ENCODE measurements at places on chromosomes 2 and 18.

DNA sequence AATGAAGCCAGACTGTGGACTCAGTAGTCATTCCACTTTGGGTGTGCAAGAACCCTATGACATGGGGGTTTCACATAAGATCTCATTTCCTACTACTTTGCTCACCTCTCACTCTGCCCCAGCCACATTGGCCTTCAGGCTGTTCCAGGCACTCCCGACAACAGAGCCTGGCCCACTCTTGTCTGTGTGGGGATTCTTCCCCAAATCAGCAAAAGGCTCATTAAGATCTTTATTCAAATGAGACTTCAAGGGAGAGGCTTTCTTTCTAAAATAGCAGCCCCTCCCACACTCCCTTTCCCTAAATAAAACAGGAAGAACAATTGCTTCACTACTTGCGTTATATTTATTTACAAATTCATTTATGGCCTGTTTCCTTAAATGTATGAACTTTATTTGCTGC, 3.5 kb upstream of the CDC42EP3 start:
- no peak for DNase-seq

- no peak for DNase-seq
Observed at GRCh38 chr2:238890618-238891456, 43.0 kb downstream of the TWIST2 start.

GRCh38 chr2:109279243-109279860, 150.3 kb downstream of the SH3RF3 start:
- DNase-seq: no peak

- no peak for DNase-seq
Observed at GRCh38 chr2:219969508-219969907, 342.1 kb downstream of the SLC4A3 start.

GRCh38 chr18:5058768-5059695, 138.0 kb downstream of the AKAIN1 start:
- DNase-seq: no peak

DNA sequence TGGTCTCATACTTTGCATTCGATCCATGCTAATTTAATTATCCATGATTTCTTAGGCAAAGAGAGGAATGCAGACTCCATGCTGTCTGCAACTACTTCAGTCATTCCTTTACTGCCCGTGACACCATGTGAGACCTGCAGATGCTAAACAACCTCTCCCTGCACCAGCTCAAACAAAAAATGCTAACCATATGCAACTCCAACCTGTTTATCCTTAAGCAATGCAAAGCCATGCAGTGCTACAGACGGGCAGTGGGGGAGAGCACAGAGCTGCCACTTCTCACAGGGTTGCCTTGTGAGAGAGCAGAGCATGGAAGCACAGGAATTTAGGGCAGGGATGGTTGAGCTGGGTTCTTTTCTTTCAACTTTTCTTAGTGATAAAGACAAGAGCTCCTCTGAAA, 74.9 kb upstream of the KLHL14 start:
- DNase-seq: no peak

- DNase-seq: no peak
Observed at GRCh38 chr2:170485254-170486026, 229.7 kb upstream of the SP5 start.

DNA sequence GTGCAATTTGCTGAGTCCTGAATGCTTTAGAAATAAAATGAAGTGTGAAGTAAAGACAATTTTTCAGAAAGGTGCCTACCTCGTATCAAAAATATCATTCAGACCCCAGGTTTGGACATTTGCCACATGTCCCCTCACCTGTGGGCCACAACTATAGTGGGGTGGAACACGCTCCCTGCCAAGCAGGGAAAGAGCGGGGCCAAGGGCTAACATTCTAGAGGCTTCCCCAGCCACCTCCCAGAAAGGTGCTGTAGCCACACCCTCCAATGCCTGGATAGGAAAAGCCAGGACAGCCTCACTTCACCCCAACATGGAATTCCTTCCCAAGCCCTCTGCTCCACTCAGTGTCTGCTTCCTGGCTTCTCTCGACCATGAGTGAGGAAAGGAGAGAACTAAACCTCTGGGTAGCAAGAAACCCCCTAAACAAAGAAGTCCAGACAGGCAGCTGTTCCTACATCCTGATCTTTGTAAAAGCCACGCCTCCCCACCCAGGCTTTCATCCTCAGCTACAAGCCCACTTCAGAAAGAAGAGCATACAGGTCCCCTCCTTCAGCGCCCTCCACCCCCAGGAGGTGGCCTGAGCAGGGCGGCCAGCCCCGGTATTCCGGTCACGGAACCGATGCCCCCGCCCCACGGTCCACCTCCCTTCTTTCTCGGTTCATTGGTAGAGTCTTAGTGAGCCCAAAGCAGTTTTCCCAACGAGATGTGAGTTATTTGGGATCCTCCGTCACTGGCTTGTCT, 2.1 kb downstream of the COL6A3 start:
- DNase-seq: no peak

GRCh38 chr2:75570948-75571729, 10.4 kb upstream of the EVA1A start:
- DNase-seq: no peak

DNA sequence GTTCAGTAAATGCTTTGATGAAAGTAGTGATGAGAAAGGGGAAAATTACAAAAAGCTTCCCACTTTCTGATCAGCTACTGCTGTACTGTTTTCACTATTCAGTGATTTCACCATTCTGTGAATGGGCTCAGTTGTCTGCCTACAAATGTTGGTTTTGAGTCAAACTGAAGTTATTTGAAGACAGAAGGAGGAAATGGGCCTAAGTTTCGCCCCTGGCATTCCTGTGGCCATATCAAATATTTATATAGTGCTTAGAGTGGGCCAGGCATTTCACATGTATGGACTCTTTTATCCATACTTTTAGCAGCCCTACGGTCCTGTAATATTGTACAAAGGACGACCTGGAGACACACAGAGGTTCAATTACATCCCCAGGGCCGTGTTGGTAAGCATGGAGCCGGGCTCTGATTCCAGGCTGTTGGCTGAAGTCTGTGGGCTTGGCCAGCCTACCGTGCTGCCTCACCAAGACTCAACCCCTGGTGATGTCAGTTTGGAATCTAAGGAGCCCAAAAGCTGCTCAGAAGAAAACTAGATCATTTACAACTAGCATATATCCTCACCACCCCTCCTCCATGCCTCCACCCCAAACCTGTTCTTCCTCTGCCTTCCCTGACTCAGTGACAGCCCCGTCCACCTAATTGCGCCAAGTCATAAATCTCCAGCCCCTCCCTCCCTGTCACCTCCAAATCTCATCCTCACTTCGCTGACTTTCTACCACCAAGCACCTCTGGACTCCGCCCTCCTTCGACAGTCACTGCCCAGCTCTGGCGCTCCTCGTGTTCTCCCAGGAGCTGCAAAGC, 10.1 kb upstream of the GRHL1 start:
- no peak for DNase-seq

GRCh38 chr2:47218066-47218581, 63.0 kb upstream of the STPG4 start:
- DNase-seq: no peak

DNA sequence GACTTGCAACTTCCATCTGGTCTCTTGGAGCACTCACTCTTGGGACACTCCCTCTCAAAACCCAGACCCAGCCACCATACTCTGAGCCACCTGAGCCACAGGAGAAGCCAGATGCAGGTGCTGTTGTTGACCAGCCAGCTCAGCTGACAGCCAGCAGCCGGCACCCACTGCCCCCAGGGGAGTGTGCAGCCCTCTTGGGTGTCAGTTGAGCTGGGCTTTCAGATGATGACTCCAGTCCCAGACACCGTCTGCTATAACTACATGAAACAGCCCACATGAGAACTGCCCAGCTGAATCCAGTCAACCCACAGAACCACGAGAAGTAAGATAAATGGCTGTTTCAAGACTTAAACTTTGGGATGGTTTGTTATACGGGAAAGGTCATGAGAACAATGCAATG, 10.7 kb upstream of the IGFBP2 start:
- DNase-seq: no peak

DNA sequence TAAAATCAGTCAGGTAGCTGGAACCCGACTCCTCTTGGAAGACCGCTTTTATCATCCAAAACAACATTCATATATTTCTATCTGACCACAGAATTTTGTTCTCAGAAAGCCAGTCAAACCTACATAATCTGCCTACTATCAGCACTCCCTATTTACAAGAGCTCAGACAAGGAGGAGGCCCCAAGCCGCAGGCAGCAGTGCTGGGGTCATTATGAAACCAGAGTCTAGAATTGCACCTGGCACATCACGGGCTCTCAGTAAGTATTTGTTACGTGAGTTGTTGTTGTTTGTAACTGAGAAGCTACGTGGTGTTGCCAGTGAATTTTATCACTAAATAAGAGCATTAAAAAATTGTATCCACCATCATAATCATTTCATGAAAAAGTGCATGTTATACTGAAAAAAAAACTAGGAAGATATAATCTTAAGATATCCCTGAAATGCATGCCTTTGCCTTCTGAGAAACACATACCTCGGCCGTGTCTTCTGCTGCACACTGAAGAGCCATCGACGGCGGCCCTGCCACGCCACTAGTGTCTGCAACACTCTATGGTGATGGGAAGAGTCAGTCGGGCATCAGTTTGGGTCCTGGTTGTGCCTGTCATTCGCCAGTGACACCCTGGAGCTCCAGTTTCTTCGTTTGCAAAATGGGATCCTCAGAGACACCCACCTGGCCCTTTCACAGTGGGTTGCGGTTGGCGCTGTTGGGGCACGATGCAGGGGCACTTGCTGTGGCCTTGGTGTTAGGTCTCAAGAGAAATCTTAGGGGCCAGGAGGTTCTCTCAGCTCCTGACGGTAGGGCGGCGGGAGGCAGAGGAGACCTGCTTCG, 505.9 kb downstream of the EIPR1 start:
- DNase-seq: no peak
